ENCODE measurements at places on chromosomes 5 and 9.

DNA sequence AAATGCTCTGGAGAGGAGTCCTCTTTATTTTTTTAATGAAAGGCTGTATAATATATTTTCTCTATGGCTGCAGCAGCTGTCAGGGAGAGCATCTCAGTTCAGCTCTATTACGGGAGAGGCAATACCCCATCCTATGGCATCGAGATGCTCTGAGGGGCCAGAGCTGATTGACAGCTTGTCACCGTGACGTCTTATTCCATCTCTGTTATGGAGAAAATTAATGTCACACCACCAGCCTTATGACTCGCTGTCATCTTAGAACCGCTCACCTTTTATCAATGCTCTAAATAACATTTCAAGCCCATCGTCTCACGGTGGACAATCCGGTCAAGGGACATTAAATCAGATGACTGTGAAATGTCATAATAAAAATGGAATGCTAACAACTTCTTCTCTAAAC, 273.5 kb downstream of the SLF1 start:
- no peaks in the 10 kb centered on the region for H3K36me3 ChIP-seq
- no peaks in the 10 kb centered on the region for H3K27me3 ChIP-seq
- no peak overlapping the region for H3K4me3 ChIP-seq
- H3K27ac ChIP-seq = no peak overlapping the region

- no peaks in the 10 kb centered on the region for H3K4me1 ChIP-seq
- no peaks in the 10 kb centered on the region for H3K36me3 ChIP-seq
Measured at GRCh38 chr5:577800-578199, 34.3 kb upstream of the CEP72 start.

GRCh38 chr5:138663009-138663408, 87.8 kb upstream of the HSPA9 start:
- no peaks in the 10 kb centered on the region for H3K36me3 ChIP-seq
- no peak overlapping the region for H3K27ac ChIP-seq
- H3K4me1 ChIP-seq = no peaks in the 10 kb centered on the region
- no peak for DNase-seq

DNA sequence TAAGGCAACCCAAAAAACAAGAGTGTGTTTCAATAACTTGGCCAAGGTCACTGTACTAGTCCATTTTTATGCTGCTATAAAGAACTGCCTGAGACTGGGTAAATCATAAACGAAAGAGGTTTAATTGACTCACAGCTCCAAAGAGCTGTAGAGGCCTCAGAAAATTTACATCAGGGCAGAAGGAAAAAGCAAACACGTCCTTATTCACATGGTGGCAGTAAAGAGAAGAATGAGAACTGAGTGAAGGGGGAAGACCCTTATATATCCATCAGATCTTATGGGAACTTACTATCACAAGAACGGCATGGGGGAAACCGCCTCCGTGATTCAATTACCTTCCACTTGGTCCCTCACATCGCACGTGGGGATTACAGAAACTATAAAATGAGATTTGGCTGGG, 64.3 kb upstream of the CAMK4 start:
- H3K36me3 ChIP-seq = no peaks in the 10 kb centered on the region
- no peak for DNase-seq
- H3K4me3 ChIP-seq = no peak overlapping the region
- no peaks in the 10 kb centered on the region for H3K4me1 ChIP-seq
- no peak overlapping the region for H3K27ac ChIP-seq

DNA sequence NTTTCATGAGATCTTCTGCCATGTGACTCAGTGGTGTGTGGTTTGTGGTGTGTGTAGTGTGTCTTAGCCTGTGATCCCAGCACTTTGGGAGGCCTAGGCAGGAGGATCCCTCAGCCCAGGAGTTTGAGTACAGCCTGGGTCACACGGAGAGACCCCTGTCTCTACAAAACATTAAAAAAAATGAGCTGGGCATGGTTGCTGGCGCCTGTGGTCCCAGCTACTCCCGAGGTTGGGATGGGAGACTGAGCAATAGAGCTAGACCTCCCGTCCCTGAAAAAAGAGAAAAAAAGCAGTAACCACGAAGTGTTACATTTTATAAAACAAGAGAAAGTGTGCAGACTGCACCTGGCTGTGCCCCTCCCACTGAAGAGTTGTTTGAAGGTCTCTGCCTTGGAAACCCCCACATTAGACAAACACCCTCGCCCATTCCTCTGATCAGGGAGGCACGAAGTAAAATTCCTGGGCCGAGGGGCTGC, 21.2 kb upstream of the RNU6ATAC start:
- no peaks in the 10 kb centered on the region for H3K27me3 ChIP-seq
- no peaks in the 10 kb centered on the region for H3K4me1 ChIP-seq
- no peak for DNase-seq
- no peak overlapping the region for H3K27ac ChIP-seq
- no peak overlapping the region for H3K4me3 ChIP-seq

DNA sequence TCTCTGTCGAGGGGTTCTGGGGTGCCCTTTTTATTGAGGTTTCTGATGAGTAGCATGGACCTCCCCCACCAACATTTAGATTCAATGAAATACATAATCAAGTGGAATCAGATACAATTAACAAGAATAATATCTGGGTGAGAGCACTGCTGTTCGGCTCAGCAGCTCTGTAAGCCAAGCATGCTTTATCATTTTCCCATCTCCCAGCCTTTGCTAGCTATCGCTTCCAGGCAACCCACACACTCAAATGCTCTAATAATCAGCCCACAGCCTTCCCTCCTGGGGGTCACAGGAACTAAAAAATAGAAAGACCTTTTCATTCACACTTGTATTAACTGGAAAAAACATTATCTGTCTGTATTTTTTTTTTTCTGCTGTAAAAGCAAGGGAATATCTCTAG, 8.9 kb downstream of the PLPPR1 start:
- H3K27ac ChIP-seq = no peak overlapping the region
- H3K4me1 ChIP-seq = no peaks in the 10 kb centered on the region
- no peaks in the 10 kb centered on the region for H3K27me3 ChIP-seq
- DNase-seq = no peak
- no peak overlapping the region for H3K4me3 ChIP-seq

DNA sequence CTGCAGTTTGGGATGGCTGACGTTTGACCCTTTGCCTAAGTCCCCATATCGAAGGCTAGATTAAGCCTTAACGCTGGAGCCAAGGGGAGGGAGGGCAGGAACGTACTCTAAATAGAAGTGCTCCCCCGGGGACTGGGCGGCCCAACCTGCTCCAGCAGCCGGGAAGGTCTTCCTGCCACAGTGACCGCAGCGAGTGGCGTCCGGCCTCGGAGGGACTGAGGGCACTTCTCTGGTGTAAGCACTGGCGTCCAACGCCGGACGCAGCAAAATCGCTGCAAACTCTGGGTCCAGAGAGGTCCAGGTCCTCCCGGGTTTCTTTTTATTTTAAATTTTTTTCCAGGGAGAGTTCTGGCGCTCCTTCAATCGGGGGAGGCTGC, 505 bp upstream of the ACER2 start:
- H3K4me1 ChIP-seq = no peaks in the 10 kb centered on the region
- peak overlapping the region; percentile 77 for H3K27ac ChIP-seq
- H3K4me3 ChIP-seq = peak overlapping the region; percentile 79
- H3K27me3 ChIP-seq = no peaks in the 10 kb centered on the region

DNA sequence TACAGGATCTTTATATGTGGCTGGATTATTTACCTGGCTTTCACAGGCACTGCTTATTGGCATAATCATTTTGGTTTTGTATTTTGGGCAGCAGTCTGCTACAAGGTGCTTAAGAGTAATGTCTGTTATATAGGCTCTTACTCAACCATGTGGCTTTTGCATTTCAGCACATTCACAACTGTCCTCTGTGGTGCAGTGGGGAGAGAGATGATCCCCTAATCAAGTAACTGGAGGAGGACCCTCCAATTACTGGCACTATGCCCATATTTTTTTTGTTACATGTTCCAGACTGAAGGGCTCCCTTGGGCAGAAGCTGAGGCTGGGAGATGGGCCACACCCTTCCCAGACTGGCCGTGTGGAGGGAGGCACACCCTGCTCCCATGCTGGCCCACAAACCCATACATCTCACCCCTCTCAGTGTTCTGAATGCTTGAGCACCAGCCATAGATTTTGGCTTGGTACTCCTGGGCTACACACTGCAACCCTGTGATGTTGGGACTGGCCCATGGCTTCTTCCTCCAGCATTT, 173.5 kb downstream of the FAM174A start:
- no peak for DNase-seq
- H3K4me3 ChIP-seq = no peak overlapping the region
- no peak overlapping the region for H3K27ac ChIP-seq
- no peaks in the 10 kb centered on the region for H3K4me1 ChIP-seq
- H3K36me3 ChIP-seq = no peaks in the 10 kb centered on the region

DNA sequence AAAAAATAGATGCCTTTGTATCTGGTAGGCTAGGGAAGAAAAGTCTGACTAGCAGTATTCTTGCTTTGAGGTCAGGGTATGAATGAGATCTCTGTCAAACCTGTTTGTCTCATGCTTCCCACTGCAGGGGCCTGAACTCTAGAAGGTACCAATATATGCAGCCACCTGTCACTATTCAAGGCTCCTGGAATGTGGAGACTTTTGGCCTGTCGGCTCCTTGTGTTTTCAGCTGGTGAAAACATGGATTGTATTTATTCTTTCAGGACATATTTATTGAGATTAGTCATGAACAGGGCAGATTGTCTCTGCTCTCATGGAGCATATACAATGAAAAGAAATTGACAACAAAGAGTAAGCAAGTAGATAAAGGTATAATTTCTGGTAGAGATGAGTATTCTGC, 255.8 kb downstream of the ARHGAP26 start:
- no peaks in the 10 kb centered on the region for H3K36me3 ChIP-seq
- H3K4me1 ChIP-seq = no peaks in the 10 kb centered on the region
- H3K27ac ChIP-seq = no peak overlapping the region

DNA sequence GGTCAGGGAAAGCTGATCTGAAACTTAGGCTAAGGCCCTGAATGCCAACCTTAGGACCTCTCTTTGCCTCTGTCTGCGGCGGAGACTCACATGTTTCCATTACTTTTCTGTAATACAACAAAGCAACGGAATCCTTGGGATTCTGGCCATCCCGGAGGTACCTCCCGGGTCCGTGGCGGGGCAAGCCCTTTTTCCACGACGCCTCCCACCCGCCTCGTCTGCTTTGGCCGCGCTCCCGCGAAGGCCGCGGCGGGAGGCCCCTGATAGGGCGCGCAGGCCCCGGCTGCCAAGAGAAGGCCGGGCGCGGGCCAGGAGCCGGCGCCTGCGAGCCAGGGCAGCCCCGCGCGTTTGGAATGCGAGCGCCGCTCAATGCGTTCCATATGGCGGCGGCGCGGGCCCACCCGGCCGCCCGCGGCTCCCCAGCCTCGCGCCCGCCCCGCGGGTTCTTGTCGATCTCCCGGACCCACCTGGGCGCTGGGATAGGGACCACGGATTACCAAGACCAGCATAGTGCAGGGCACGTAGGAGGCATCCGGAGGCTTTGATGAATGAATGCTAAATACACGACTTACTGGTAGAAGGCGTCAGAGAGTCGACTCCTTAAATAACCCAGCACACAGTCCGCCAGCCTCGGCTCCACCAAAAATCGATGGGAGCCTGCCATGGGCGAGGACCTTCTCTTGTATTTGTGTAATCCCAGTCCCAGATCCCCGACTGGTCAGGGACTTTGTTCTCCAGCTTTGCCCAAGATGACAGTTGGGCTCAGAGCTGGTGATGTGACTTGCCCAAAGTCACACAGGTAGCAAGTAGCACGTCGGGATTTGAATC, 17.5 kb upstream of the PHF19 start:
- H3K27ac ChIP-seq = peak overlapping the region; percentile 32
- H3K27me3 ChIP-seq = no peaks in the 10 kb centered on the region
- H3K4me1 ChIP-seq = peaks cover 40% of the 10 kb centered on the region
- DNase-seq = no peak

- no peak overlapping the region for H3K27ac ChIP-seq
- no peaks in the 10 kb centered on the region for H3K4me1 ChIP-seq
- no peak for DNase-seq
- no peaks in the 10 kb centered on the region for H3K27me3 ChIP-seq
- no peaks in the 10 kb centered on the region for H3K36me3 ChIP-seq
- H3K4me3 ChIP-seq = no peak overlapping the region
Measured at GRCh38 chr9:6565312-6565711, 80.2 kb downstream of the GLDC start.

GRCh38 chr5:72133212-72133990, 26.1 kb downstream of the MAP1B start:
- no peaks in the 10 kb centered on the region for H3K36me3 ChIP-seq
- H3K4me1 ChIP-seq = no peaks in the 10 kb centered on the region
- H3K27ac ChIP-seq = no peak overlapping the region
- H3K27me3 ChIP-seq = no peaks in the 10 kb centered on the region

- no peaks in the 10 kb centered on the region for H3K36me3 ChIP-seq
- no peak overlapping the region for H3K4me3 ChIP-seq
- no peaks in the 10 kb centered on the region for H3K4me1 ChIP-seq
Measured at GRCh38 chr5:113278976-113279375, 155.8 kb downstream of the TSSK1B start.

DNA sequence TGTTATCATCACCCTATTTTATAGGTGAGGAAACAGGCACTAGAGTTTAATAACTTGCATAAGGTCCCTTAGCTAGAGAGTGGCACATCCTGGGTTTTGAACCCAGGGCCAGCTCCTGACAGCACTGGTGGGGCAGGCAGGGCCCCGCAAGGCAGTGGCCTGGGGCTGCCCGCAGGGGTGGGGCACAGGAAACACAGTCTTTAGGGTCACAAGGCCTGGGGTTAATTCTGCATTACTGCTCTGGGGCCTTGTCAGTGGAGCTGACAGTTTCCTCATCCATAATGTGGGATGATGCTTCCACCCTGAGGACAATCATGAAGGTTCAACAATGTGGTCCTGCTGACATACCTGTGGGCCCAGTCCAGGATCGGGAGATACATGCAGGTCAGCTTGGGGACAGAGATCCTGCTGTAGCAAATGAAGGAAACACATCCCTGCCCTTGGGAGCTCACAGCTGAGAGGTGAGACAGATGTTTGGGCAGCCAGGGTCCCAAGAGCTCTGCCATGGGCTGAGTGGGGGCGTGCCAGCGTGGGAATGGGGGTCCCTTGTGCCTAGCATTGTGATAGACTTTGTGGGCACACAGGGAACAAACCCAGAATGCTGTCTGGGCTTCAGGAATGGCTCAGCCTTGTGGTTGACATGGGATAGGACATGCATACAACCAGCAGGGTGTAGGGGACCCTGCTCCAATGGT, 14.7 kb downstream of the FGF18 start:
- H3K27me3 ChIP-seq = no peaks in the 10 kb centered on the region
- DNase-seq = no peak
- H3K36me3 ChIP-seq = no peaks in the 10 kb centered on the region
- no peak overlapping the region for H3K27ac ChIP-seq

DNA sequence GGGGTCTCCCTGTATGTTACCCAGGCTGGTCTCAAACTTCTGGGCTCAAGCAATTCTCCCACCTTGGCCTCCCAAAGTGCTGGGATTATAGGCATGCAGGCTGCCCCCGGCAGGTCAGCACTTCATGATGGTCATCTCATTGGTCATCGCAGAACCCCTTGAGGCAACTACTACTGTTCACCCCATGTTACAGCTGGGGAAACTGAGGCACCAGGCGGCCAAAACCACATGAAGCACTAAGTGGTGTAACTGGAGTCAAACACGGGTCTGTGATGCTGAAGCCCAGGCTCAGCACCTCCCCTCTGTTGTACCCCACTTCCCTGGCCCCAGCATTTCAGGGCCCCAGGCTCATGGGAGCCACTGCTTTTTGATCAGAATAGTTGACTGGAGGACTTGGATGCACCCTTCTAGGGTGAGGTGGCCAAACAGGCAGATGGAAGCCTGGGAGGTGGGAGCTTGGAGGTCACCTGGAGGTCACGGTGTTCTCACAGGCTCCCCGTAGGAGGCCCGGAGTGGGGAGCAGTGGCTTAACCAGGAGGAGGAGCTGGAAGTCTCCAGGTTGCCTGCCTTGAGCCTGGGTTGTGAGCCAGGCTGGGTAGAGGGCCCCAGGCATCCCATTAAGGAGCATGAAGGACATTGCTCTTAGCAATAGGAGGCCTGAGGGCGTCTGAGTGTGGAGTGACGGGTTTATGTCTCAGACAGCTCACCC, 57.3 kb upstream of the RPL26L1 start:
- no peaks in the 10 kb centered on the region for H3K27me3 ChIP-seq
- no peak for DNase-seq
- peaks cover 13% of the 10 kb centered on the region for H3K4me1 ChIP-seq
- no peaks in the 10 kb centered on the region for H3K36me3 ChIP-seq
